Iris pigment epithelial cell (primary cell): ENCODE measurements at places on chromosomes 12 and 14.
A peak's percentile ranks its signal among the peaks of the same experiment; 100 is the strongest.

GRCh38 chr14:22764382-22764781 lies 2.1 kb upstream of the OXA1L start:
- DNase-seq, result no peak

- no peak for DNase-seq
Observed at GRCh38 chr14:38187528-38187927, 20.2 kb upstream of the SSTR1 start.

GRCh38 chr14:102019006-102019540 lies 54.7 kb downstream of the DYNC1H1 start:
- DNase-seq, result no peak

DNA sequence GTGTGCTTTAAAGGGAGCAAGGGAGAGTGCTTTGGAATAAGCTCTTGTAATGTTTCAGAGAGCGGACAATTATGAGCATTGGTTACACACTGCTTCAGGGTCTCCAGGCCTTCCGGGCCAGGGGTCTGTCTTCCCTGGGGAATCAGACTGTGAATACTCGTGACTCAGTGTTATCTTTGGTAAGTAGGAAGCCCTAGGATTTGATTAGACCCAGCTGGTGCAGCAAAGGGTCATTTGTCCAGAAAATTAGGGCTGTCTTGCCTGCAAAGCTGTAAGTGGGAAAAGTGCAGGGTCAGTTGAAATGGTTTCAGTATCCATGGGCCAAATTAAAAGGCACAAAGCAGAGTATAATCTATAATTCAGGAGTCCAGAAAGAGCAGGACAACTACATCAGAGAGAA lies 475.6 kb downstream of the MED13L start:
- DNase-seq, result no peak

DNA sequence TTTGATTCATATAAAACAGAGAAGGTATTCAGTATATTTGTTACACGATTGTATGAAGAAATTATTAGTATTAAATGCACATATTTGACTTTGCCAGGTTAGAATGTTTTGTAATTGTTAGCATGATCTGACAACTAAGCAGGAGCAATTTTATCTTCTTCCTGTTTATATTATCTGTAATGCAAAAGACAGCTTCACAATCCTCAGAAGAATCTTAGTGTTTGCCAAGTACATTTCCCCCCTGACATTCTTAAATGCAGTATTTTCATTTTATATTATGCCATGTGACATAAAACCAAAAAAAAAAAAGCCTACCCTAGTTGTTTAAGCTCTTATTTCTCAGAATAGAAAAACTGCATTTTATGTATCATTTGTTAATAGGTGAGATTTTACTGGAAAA lies 469.4 kb downstream of the FOXG1 start:
- DNase-seq, result peak; percentile 84

DNA sequence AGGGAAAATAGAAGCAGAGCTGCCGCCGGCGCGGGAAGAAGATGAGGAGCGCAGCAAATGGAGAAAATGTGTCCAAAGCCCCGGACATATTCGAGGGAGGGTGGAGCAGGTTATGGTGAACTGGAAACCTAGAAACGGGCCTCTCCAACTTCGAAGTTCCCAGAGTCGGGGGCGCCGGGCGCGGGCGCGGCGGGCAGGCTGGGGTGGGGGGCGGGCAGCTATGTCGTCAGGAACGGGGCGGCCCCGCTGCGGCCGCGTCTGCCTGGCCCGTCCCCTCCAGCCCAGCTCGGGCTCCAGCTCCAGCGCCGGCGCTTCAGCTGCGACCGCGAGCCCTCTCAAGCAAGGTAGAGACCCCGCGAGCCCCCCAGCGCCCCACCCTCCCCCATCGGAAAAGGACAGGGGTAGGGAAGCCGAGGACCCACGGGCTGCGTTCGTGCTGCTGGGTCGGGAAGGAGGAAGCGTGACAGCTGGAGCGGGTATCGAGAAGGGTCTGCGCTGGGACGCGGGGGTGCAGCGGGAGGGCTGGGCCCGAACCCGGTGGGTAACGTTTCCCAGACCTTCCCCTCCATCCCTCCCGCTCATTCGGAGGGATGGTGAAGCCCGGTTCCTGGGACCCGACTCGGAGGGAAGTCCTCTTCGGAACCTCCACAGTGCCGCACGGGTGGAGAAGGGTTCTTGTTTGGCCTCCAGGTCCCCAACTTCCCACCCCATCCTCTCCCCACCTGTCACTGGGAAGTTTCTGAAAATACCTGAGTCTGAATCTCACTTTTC lies 1.0 kb downstream of the DGKA start:
- no peak for DNase-seq

DNA sequence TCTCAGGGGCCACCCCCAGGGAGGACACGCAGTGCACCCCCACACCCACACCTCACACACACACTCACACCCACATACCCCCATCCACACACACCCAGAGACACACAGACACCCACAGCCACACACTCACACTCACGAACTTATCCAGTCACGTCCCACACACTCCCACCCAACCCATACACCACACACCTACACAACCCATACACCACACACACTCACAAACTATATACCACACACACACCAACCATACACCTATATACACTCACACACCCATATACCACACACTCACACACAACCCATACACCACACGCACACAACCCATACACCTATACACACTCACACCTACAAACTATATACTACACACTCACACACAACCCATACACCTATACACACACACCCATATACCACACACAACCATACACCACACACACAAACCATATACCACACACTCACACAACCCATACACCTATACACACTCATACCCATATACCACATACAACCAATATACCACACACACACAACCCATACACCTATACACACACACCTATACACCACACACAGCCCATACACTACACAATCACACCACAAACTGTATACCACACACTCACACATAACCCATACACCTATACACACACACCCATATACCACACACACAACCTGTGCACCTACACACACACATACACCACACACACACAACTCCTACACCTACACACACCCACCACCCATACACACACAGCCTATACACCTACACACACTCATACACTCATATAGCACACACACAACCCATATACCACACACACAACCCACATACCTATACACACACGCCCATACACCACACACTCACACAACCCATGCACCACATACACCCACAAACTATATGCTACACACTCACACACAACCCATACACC lies 42.7 kb downstream of the TMEM121 start:
- DNase-seq, result no peak

DNA sequence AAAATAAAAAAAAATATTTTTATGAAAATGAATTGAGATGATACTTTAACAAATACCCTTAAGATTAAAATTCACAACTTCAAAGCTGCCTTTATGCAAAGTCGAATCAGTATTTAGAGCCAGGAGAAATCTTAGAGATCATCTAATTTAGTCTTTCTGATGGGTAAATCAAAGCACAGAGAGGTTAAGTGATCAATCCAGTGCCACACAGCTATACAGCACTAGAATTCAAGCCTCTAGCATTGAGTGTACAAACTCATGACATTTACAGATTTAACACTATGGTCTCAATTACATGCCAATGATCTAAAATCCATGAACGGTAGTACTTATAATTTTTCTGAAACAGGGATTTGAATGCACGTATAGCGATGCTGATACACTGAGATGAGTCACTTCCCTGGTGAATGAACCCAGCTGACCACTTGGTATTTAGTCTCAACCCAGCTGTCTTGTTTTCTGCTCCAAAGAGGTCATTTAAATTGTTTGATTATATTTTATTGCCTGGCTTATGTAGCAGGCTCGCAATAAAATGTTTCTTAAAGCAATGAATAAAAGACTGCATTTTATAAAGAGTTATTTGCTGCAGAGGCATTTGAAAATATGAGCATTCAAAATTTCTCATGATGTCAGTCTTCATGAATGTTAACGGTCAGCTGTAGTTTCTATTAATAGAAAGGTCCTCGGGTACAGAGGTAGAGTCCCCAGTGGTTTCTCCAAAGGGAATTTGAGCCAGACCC lies 152.4 kb upstream of the PRICKLE1 start:
- DNase-seq, result peak; percentile 88

GRCh38 chr12:18556161-18556560 lies 181.7 kb downstream of the PLCZ1 start:
- no peak for DNase-seq

GRCh38 chr14:49945448-49946319 lies 52.8 kb downstream of the ARF6 start:
- DNase-seq, result no peak
